SJSA1 (cell line): ENCODE measurements at places on chromosomes 5 and 9. TPM values are rescaled to one million over a fixed set of nuclear protein-coding genes. Genes with fewer than 3 reads are reported as not detected.

- DNase-seq, result no peak
Measured at GRCh38 chr5:59348189-59348588, 545.3 kb downstream of the PDE4D start.

DNA sequence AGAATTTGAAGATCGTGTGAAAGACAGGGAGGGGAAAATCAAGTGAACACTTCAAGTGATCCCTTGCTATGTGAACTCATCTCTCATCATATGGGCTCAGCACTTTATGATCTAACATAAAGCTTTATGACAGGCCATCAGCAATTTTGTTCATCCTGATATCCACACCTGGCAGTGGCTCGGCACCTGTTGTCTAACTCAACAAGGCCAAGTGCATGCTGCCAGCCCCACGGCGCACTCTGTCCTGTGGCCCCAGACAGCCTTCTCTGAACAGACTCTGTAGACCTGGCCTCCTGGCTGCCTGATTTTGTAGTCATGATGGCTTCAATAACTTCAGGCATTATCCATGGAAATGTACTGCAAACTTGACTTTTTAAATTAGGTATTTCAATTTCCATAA lies 106.3 kb downstream of the MEF2C start:
- DNase-seq, result no peak

DNA sequence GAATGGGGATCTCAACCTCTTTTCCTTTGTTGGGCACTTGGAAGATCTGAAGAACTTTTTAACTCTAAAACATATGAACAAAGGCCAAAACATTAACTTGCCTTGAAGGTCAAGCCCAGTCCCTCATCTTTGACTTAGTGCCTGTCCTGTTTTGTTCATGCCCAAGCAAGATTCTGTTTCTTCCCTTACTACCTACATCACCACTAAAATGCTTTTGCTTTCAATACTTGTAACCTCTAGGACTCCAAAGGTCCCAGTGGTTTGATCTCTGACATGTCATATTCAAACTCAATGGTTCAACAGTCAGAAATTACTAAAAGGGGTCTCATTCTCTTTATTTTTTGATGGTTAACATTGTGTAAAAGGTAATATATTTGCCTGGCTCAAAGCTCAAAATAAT lies 24.0 kb downstream of the GLRX start:
- no peak for DNase-seq

DNA sequence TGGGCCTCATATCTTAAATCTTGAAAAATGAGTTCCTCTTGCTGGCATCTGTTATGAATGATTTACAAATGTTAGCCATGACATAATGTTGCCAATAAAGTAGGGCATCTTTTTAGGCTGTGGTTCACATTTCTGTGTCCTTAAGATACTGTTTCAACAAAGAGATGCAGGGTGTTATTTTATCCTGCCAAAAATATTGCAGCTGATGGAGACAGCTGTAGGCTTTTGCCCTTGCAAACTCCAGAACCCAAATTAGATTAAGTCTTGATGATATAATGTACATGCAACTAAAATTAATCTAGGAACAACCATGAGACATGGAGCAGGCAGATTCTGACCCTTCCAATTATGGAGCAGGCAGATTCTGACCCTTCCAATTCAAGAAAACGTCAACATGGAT lies 228.2 kb upstream of the GRIN3A start:
- no peak for DNase-seq

DNA sequence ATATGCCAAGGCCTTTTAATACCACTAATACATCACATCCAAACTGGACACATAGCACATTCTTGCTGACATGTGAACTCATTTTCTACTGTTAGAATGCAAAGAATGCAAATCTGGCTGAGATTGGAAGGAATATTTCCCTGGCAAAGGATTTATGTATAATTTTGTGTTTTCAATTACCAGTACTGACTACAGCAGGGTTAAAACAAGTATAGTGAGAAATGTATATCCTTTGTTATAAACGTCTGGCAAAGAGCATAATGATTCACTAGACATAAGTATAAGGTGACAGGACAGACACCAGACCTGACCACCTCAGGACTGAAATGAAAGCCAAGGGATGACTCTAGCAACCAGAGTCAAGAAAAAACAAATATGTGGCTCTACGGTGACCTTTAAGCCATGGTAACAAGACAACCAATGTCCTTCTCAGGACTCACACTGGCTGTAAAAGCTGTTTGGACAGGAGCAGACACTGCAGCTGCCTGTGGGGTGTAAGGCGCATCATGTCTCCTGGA lies 95.0 kb downstream of the MRPS27 start:
- DNase-seq, result no peak

GRCh38 chr5:178514851-178515418 lies 75.3 kb downstream of the COL23A1 start:
- no peak for DNase-seq

NPDC1 gene
- not detected in 2 replicates for total RNA-seq

DNA sequence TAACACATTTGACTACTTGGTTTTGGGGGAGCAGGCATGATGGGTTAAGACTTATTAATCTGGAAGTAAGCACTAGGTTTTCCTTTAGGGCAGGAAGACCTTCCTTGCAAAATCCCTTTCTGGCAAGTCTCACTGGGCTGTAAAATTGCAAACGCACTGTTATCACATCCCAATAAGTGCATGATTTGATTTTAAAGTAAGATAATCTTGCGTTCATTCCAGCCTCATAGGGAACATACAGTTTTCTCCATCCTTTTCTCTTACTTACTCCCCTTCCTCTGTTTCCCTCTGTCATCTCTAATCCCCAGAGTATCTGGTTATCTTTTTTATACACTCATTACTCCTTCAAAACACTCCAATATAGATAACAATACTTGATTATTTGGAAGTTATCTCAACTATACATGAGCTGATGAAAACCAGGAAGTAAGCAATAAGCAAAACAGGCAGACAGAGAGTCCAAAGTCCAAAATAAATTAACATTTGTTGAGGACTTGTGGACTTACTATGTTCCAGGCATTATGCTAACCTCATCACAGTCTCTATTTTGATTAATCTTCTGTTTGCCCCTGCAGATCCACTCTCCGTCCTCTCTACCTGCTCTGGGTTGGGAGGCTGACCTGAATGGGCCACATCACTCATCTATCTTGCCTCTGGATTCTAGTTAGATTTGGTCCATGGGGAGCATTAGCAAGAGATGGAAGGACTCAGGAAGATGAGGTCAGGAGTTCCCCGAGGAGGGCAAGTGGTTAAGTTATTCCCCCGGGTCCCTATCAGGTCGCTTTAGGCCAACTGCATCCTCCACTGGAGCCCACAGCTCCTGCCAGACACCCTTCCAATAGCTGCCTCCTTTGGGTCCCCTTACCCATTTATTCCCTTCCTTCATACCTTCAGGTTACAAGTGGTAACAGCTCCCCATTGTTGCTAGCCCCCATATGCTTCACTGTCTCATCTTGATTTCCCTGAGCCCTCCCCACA lies 60.2 kb downstream of the SLC22A5 start:
- no peak for DNase-seq
